Activated CD4-positive, alpha-beta T cell treated with anti-CD3 and anti-CD28 coated beads, Interleukin-2, amount 50 U/mL, for 4 hours (primary cell): ENCODE measurements at places on chromosomes 5 and 9.

DNA sequence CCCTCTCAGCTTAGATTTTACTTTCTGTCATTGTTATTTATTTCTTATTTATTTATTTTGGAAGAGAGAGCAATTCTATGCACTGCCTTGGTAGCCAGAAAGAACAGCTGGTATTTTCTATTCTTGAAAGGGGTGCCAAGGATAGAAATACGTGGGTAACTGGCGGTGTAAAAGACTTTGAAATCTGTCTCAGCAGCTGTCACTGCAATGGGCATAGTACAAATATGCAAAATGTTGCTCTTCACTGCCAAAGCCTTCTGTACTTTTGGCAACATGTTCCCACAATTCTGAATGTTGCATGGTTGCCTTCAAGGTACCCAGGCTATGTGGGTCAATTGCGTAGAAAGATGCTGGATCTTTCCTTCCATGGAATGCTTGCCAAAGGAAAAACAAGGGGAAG, 230.2 kb upstream of the EDIL3 start:
- DNase-seq = no peak

- no peak for DNase-seq
Observed at GRCh38 chr5:95761771-95762651, 30.9 kb downstream of the RHOBTB3 start.

GRCh38 chr9:104177003-104177611, 83.0 kb downstream of the SMC2 start:
- DNase-seq = no peak

DNA sequence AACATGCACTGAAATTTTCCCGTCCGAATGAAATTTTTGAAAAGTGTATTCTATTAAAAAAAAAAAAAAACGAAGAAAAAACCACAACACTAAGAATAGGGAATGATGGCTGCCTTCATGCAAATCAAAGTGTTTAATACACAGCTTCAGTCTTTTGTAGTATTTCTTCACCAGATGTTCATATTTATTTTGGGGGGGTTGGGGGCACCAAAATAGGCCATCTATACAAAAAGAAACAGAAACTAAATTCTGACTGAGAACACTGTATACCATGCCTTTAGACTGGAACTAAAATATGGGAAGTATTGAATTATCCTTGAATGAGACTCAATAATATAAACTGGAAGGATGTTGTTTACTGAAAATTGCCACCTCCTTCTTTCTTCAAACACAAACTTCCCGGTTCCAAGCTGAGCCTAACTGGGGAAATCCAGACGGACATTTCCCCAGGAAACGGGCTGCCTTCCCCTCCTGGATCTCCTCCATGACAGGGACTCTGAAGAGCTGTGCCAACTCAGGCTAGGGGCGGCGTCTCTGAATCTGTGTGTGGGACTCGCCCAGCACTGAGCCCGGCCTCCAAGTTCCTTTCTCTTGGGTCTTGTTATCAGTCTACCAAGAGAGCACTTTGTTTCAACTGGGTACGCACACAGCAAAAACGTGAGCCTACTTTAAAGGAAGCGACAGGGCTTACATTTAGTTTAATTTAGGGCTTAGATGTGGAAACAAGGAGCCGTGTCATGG, 511.3 kb upstream of the ADAMTS16 start:
- no peak for DNase-seq
